ENCODE measurements at places on chromosomes 1 and 21.

GRCh38 chr1:183840140-183840539 is 35.2 kb downstream of the RGL1 start:
- DNase-seq = no peak

DNA sequence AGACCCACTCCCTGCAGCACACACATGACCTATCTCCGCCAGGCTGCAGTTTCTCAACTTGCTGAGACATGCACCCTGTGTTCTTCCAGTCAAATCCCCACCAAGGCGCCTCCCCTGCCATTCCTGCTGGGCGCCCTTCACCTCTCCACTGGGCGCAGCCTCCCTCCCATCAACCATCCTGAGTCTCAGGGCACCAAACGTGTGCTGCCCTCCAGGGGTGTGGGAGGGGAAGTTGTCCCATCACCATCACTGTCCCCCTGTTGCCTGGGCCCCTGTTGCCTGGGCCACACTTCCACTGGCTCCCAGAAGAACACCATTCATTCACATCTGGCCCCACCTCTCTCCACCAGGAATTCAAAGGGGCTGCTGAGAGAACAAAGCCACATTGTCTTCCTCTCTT is 44.9 kb upstream of the EFHD2 start:
- no peak for DNase-seq

GRCh38 chr1:156506450-156506849 is 5.9 kb upstream of the MEF2D start:
- no peak for DNase-seq

DNA sequence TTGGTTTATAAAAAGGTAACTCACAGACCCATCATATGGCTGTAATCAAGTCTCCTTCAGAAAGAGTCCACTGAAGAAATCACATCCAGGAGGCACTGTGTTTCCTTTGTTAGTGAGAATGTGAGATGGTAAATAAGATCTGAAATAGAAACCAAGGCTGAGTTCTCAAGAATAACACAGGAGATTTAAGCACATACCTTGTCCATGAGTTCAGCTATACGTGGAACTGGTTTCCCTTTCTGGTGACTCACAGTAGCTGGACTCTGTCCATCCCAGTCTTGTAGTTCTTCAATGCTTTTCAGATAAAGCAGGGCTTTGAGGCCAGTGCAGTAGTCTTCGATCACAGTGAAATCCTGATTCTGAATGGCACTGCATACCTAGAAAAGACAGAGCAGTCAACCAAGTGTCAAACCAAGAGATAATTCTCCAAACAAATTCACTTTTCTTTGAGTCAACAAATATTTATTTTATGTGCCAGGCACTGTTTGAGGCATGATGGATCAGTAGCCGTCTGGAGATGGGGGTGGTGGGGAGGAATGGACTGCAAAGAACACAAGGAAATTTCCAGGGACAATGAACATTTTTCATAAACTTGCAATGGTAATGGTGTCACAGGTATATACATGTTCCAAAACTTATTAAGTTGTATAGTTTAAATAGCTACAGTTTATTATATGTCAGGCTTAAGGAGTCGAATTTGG is 471.4 kb downstream of the PTBP2 start:
- DNase-seq = no peak

DNA sequence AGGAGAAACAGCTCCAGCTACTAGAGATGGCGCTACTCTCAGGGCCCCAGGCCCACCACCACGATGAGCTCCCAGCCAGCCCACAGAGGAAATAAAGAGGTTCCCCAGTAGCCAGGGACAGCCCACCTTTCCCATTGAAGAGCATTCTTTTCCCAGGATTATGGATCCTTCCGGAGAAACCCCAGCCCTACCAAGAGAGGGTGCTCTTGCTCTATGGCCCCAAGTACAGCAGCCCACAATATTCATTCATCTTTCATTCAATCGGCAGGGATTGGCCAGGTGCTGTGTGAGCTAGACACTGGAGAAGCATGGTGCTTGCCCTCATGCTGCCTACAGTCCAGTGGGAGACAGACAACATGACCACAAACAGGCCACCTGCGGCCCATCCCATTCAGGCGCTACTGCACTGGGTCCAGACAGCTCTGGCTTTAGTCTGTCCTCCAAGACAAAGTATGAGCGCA is 29.9 kb downstream of the PMVK start:
- DNase-seq = no peak

- no peak for DNase-seq
These were observed 5.5 kb downstream of the EFNA3 start for GRCh38 chr1:155083865-155084721.

- no peak for DNase-seq
These were observed 6.2 kb downstream of the ADSS2 start for GRCh38 chr1:244445320-244446181.

DNA sequence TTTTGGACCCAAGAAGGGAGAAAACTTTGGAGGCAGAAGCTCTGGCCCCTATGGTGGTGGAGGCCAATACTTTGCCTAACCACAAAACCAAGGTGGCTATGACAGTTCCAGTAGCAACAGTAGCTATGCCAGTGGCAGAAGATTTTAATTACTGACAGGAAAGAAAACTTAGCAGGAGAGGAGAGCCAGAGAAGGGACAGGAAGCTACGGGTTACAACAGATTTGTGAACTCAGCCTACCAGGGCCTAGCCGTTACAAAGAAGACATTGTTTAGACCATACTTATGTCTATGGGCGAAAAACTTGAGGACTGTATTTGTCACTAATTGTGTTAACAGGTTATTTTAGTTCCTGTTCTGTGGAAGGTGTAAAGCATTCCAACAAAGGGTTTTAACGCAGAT is 10.4 kb upstream of the ACOT11 start:
- DNase-seq = no peak

GRCh38 chr1:232951180-232951579 is 769 bp downstream of the NTPCR start:
- DNase-seq = no peak

DNA sequence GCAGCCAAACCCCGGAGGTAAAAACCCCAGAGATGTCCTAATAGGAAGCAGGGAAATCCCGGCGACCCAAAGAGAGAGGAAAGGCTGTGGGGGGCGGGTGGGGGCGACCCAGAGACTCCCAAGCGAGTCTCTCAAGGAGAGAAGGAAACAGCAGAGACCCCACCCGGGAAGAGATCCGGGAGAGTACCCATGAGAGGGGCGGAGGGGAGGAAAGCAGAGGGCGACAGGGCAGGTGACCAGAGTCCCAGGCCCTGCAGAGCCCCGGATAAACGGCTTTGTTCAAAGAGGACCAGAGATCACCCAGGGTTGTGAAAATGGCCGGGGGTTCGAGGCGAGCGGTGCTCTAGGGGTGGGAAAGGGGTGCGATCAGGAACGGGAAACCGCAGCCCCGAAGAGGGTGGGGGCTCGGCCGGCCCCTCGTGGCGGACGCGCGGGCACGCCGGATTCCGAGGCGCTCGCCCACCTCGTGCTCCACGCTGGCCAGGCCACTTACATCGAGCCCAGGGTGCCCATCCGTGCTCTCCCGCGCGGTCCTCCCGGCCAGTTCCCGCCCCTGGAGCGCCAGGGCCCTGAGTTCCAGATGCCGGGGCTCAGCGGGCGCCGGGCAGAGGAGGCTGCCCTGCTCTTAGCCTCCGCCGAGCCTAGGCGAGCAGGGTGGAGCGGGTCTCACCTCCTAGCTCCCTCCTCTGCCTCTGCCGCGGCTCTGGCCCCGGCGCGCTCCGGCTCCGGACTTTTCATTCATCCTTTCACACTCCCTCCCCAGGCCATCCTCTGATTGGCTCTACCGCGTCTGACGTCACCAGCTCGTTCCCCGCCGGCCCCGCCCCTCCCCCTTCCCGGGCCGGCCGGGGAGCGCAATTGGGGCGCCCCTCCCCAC is 52.3 kb downstream of the RHBG start:
- peak; percentile 37 for DNase-seq

DNA sequence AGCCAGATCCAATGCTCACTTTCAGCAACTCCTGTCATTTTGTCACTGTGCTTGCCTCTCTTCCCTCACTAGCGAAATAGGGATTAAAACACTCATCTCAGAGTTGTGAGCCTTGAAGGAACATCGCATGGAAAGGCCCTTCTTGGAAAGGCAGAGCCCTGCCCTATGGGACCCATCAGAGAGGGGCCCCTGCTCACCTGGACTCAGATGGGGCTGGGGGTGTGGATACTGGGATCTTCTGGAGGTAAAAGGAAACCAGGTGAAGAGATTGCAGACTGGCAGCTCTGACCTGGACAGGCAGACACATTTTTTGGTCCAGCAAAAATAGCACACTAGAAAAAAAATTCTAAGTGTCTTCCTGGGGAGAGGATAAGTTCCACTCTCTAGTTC is 54.2 kb upstream of the EPS8L3 start:
- DNase-seq = no peak

DNA sequence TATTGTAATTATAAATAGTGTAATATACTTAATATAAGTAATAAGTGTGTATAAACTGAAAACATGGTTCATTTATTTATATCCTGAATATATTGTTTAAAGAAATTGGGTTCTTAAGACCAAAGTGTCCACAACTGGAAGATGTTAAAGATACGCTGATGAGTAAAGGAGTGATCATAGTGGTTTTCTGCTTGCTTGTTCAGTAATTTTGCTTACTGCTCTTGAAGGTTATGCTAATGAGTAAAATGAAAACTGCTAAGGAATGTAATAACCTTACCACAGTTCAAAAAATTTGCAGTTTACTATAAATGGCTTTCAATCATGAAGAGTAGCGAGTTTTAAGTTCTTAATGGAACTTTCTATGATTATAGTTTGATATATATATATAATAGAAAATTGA is 22.0 kb downstream of the DONSON start:
- DNase-seq = no peak

- DNase-seq = no peak
These were observed 49.5 kb upstream of the IFFO2 start for GRCh38 chr1:19006000-19006399.

GRCh38 chr1:167344112-167344511 is 123.4 kb downstream of the POU2F1 start:
- no peak for DNase-seq

DNA sequence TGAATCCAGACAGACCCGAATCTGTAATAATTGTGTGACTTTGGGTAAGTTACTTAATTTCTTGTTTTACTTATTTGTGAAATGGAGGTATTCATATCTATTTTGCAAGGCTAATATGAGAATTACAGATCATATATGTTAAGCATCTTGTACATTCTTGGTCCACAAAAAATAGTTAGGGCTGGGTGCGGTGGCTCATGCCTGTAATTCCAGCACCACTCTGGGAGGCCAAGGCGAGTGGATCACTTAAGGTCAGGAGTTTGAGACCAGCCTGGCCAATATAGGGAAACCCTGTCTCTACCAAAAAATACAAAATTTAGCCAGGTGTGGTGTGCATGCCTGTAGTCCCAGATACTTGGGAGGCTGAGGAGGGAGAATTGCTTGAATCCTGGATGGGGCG is 22.9 kb upstream of the KCNA3 start:
- DNase-seq = no peak

GRCh38 chr1:238099871-238100270 is 209.1 kb upstream of the ZP4 start:
- no peak for DNase-seq

GRCh38 chr21:14918527-14918926 is 146.3 kb downstream of the NRIP1 start:
- no peak for DNase-seq

DNA sequence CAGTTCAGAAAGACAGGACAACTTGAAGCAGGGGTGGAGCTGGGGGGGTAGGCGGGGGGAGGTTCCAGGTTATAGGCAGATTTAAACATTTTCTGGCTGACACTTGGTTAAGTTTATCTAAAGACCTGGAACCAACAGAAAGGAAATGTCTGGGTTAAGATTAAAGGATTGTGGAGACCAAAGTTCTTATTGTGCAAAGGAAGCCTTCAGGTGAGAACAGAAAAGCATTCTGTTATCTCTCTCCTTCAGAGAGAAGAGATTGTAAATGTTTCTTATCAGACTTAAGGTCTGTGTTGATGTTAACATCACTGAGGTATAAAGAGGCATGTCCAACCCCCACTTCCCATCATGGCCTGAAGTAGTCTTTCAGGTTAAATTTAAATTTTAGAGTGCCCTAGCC is 3.7 kb upstream of the ACADM start:
- no peak for DNase-seq

DNA sequence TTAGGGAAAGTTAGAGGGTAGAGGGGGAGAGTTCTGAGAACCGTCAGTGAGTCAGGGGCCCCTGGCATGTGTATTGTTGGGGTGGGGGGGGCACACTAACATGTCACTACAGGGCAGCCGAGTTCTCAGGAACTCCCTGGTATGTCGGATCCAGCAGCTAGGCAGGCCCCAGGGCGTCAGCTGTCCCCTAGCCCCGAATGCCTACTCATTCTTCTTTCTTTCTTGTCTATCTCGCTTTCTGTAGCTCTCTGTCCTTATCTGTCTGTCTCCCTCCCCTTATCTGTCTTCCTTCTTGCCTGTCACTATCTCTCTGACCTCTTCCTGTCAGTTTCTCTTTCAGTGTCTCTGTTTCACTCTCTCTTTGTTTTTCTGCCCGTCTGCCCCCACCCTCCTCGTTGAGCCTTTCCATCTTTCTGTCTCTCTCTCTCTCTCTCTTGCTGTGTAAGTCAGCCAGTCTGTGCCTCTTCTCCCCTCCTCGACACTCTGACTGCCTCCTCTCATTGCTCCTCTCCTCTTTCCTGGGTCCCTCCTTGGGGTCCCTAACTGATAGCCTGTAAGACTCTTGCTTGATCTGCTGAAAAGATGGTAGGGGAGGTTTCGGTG is 2.4 kb downstream of the NTRK1 start:
- no peak for DNase-seq

All from activated naive CD8-positive, alpha-beta T cell treated with anti-CD3 and anti-CD28 coated beads, Interleukin-2, amount 50 U/mL, for 16 hours (primary cell).